Stimulated activated CD8-positive, alpha-beta memory T cell treated with anti-CD3 and anti-CD28 coated beads, Interleukin-7, amount 100 ng/mL, for 48 hours (primary cell): ENCODE measurements at places on chromosomes 2 and 18.

- no peak for DNase-seq
Observed at GRCh38 chr2:197915548-197916265, 111.3 kb downstream of the PLCL1 start.

- no peak for DNase-seq
Observed at GRCh38 chr18:43681661-43682060, 404.4 kb upstream of the SYT4 start.

DNA sequence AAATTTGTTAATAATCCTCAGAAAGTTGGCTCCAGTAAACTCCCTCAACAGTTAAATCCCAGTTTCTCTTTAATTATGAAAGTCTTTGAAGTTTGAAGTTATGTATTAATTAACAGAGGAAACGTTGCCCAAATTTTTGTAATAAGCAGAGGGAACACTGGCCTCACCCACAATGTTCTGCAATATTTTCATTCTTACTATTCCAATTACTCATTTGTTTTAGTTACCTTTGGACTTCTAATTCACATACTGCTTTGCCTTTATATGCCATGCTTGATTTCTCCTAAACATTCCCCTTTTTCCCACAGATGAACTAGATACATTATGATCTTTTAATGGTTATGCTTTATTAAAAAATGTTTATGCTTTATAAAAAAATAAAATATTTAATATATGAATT, 61.3 kb downstream of the RELCH start:
- DNase-seq: no peak

DNA sequence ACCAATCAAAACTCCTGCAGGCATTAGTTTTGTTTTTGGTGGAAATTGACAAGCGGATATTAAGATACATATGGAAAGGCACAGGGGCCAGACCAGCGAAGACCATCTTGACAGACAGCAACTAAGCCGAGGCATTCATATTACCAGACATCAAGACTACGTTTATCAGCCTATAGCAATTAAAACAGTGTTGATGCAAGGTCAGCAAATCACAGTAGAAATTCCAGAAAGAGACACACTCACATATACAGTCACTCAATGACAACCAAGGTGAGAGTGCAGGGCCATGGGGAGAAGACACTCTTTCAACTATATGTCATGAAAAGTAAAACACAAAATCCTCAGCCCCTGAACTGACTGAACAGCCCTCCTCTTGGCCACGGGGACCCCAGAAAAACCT, 164.6 kb downstream of the TPO start:
- DNase-seq: no peak

- no peak for DNase-seq
Observed at GRCh38 chr2:74908748-74909444, 49.5 kb upstream of the POLE4 start.

DNA sequence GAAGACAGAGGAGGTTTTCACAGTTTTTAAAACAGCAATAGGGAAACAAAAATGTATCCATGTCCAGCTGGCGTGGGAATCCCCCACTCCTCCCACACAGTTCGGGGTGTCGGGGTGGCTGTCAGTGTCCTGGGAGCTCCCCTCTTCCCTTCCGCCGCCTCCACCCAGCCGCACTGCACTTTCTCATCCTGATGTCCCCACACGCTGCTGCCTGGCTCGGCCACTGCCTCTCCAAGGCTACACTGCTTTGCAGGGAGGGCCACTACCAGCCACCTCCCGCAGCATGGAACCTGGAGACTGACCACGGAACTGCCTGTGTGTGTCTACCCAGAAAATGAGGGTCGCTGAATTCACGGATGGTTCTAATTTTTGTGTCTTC, 138.7 kb upstream of the CTDP1 start:
- DNase-seq: no peak

GRCh38 chr2:105187531-105187930, 54.0 kb upstream of the GPR45 start:
- no peak for DNase-seq

- no peak for DNase-seq
Observed at GRCh38 chr2:206457188-206457634, 13.9 kb downstream of the ADAM23 start.

DNA sequence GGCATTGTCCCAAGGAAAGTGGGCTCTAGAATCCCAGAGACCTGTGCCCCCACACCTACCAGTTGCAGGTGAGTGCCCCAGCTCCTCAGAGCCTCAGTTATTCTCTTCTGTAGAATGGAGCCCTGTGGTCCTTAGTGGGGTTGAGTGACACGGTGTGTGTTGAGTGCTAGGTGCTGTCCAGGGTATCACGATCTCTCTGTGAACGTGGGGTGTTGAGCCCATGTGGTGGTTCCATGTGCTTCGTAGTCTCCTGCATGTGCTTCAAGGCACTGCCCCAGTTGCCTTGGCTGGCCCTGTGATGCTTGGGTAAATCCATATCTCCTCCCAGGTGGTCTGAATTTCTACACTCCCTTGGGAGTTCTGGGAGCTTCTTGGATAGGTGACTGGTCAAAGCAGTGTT, 54.9 kb downstream of the SH3RF3 start:
- DNase-seq: no peak

DNA sequence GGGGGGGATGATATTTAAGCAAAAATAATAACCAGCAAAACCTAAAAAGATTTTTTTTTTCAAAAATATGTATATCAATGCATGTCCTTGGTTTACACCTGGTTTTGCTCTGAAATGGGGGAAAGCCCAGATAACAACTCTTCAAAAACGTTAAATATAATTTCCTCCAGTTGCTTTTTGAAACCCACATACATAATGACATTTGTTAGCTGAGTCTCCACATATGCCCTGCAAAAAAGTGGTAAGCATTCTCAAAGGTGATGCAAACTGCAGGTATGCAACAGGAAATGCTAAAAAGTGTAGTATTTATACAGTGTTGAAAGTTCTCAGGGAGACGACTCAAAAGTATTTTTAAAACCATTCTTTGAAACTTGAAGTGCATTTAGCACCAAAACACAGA, 258.6 kb downstream of the ZEB2 start:
- no peak for DNase-seq

- DNase-seq: no peak
Observed at GRCh38 chr18:36297417-36298125, at the start of gene FHOD3. FHOD3 (plus strand) TSS chr18:36297713; CDS start chr18:36297836, 123 bp downstream.

GRCh38 chr2:26613241-26614215, 27.6 kb downstream of the CIB4 start:
- DNase-seq: no peak

DNA sequence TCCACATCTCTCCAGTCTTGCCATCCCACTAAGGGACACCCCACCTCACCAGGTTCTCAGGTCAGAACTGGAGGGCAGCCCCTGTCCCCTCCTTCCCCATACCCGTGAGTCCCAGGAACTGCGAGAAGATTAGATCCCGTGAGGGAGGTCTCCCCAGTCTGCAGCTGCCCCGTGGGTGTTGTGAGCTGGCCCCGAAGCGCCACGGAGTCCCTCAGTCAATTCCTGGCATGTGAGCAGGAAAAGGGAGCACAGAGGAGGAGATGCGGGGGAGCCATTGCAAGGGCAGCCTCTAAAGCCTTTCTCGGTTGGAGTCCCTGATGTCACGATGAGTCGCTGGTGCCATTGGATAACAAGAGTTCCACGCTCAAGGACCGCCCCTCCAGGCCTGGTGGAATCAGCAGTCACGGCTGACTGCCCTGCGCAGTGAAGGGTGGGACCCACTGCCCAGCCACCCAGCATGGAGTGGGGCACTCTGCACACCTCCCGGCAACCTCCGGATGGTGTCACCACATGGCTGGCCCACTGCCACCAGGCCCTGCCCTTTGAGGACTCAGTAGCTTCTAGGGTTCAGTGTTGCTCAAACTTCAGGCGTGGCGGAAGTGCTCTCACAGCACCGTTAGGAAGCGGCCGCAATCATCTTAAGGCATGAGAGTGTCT, 434.9 kb upstream of the MYT1L start:
- DNase-seq: no peak

- DNase-seq: no peak
Observed at GRCh38 chr2:141015341-141016047, 1115.3 kb downstream of the LRP1B start.

DNA sequence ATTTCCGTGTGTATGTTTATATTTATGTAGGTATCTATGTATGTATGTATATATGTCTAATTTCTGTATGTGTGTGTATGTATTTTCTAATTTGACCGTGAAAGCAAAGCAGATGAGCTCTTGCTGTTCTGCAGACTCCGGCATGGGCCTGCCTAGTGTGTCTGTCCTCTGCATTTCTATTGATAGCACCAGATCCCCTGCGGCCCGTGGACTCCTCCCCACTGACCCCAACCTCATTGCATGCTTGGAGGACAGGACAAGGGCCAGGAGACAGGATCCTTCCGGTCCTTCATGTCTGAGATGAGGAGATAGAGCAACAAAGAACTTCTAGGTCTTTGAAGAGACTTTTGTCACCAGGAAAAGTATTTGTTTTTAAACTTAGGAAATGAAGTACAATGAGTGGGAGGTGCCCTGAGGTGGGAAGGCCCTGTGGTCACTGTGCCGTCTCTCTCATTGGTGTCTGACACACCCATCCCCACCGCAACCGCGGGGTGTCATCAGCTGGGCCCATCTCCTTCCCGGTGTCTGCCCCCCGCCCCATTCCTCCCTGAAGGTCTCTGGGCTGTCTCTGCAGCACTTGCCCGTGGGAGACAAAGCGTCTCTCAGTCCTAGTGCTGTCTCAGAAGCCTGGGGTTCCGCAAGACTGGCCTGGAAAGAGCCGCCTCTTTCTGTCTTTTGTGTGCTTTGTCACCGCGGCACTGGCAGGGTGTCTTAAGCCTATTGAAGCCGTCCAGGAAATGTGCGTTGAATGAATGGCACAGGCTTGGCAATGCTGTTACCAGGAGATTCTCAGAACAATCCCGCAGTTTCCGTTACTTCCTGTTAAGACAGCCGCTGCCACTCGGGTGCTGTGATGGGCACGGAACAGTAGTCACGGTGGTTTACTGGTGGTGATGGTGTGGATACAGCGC, 216.4 kb downstream of the AGAP1 start:
- DNase-seq: no peak

DNA sequence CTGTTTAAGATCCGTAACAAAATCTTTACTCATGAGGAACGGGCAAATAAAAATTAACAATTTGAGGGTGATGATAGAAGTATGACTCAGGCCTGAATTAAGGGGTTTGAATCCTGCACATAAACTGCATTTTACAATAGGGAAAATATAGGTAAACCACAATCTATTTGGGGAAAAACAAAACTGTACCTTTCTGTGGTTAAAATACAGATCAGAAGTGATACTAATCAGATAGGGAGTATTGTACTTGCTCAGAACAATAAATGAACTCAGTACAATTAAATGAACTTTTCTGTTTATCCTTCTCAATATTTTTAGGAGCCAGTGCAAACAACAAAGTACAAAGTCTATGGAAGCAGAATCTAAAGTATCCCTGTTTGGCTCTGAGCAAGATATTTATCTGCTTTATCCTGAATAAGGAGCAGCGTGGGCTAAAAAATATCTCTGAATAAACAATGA, 287.3 kb downstream of the ZNF385B start:
- no peak for DNase-seq

DNA sequence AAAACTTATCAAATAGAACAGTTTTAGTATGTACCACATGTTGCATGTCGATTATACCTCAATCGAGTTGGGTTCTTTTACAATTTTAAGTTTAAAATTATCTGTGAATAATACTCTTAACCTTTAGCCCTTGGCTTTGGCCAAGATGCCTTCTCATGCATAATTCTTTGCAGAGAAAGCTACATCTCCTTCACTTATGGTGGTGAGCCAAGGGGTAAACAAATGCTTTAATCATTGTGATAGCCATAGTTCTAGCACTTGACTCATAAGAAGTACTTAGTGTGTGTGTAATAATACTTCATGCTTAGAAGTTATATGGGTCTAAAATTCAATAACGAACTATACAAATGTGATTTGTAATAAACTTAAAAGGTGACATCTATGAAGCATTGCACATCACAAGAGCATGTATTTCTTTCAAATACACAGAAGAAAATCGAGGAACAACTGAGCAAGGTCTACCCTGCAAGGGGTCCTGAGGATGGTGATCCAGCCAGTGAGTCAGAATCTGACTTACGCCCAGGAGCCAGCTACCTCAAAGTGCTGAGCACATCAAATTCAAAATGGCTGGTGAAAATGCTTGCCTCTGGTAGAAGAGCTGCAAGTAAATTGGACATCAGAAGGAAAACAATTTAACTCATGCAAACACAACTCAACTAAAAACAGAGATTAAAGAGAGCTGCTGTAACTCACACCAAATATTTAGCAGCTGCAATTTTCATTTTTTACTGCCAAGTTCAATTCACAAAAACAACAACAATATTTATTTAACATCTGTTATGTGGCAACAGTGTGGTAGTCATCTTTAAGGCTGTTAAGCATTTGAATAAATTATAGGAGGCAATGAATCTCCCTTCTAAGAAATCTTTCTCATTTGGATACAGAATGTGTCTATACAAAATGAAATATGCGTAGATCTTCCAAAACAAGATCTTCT, 23.8 kb upstream of the TTC39C start:
- DNase-seq: no peak

DNA sequence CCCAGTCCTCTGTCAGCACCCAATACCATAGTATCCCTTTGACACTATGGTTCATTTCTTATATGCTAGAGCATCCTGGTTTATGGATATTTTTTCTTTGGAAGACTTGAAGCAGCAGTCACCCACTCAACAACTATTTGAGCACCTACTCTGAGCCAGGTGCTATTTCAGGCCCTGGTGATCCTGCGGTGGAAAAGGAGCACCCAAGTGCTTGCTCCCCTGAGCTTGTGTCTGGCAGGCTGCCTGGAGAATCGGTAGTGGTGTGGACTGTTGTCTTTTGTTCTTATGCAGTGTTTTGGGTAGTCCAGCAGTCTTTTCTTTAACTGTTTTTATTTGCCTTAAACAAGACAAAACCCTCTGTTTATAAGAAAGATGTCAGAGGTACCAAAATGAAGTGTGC, 28.9 kb downstream of the NCK2 start:
- DNase-seq: no peak

- DNase-seq: no peak
Observed at GRCh38 chr2:120497261-120497977, 151.5 kb downstream of the INHBB start.

DNA sequence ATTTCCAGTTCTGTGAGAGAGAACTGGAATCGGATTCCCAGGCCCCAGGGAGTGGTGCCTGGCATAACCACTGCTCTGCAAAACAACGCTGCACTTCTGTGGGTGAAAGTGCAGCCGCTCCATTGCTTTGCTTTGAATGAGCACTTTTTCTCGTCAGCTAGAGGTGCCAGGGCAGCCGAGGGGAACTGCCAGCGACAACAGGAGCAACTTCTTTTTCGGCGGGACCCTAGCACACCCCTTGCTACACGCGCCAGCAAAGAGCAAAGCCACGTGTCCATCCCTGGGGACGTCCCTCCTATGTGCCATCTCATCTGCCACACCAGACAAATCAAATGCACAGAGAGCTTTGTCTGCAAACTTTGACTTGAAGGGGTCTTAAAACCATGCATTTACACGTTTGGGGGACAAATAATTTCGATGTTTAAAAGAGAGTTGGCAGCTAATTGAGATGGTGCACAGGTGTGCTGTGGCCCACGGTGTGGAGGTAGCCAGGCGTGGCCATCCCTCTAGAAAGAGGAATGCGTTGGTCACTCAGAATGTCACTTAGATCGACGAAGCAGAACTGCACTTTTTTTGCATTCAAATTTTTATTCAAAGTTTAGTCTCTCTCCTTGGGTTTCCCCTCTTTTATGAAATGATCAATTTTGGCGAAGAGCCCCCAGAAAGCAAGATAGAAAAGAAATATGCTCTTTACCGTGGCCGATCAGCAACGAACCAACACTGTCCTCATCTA, 151.8 kb downstream of the MBP start:
- DNase-seq: no peak
